ENCODE measurements at places on chromosomes 5 and 9. TPM values are rescaled to one million over a fixed set of nuclear protein-coding genes. Genes with fewer than 3 reads are reported as not detected.

PGM5 gene
- 32.1 TPM for total RNA-seq

ACSL6 gene
- not detected for total RNA-seq

EIF4E1B gene
- total RNA-seq, result not detected

NANS gene
- 64.6 TPM for total RNA-seq

ASTN2 gene
- 3.0 TPM for total RNA-seq

IRX2 gene
- total RNA-seq, result 131 TPM

DNA sequence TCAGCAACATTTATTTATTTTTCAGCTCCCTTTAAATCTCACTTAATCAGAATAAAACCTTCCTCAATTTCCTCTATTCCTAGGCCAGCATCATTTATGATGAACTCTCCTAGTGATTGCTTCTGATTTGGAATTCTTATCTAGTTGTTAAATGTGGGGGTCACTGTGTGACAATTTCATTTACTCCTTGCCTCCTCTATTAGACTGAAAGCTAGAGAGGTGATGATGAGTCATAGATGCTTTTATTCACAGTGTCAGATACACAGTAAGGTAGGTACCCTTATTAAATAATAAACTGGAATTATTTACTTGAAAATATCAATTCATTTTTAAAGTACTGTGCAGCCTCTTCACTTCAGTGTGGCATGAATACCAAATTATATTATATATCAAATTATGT lies 960.6 kb downstream of the MAT2B start:
- H3K4me3 ChIP-seq, result no peak overlapping the region
- no peaks in the 10 kb centered on the region for H3K4me1 ChIP-seq
- DNase-seq, result no peak
- H3K27me3 ChIP-seq, result no peaks in the 10 kb centered on the region
- no peaks in the 10 kb centered on the region for H3K36me3 ChIP-seq

- H3K27ac ChIP-seq, result no peak overlapping the region
- H3K4me1 ChIP-seq, result no peaks in the 10 kb centered on the region
- DNase-seq, result no peak
- no peaks in the 10 kb centered on the region for H3K27me3 ChIP-seq
- H3K36me3 ChIP-seq, result no peaks in the 10 kb centered on the region
Measured at GRCh38 chr5:56601641-56602071, 213.7 kb upstream of the MAP3K1 start.

GRCh38 chr5:145178641-145179523 lies 656.3 kb downstream of the PRELID2 start:
- H3K27me3 ChIP-seq, result no peaks in the 10 kb centered on the region
- no peak for DNase-seq
- H3K36me3 ChIP-seq, result no peaks in the 10 kb centered on the region
- H3K27ac ChIP-seq, result no peak overlapping the region
- H3K4me3 ChIP-seq, result no peak overlapping the region

DNA sequence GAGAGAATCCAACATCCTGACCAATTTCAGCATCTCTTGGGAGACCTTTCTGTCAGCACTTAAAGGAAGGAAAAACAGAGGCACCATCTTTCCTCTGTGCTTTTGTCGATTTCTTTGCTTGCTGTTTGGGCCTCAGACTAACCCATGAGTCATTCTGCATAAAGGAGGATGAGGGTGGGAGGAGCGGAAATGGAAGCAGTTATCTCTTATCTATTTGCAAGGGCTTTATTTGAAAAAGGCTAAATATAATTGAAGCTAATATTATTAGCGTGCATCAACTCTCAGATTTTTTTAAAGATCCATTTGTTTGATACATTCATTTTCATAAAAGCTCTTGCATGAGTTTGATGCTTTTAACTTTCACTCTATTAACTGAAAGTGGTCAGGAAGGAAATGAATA lies 72.9 kb downstream of the ZNF622 start:
- H3K36me3 ChIP-seq, result no peaks in the 10 kb centered on the region
- no peak overlapping the region for H3K4me3 ChIP-seq
- H3K27me3 ChIP-seq, result no peaks in the 10 kb centered on the region
- H3K4me1 ChIP-seq, result no peaks in the 10 kb centered on the region
- no peak overlapping the region for H3K27ac ChIP-seq
- no peak for DNase-seq

- no peak overlapping the region for H3K4me3 ChIP-seq
- no peaks in the 10 kb centered on the region for H3K36me3 ChIP-seq
- peak overlapping the region; percentile 96 for H3K27ac ChIP-seq
- DNase-seq, result peak; percentile 90
Measured at GRCh38 chr9:93098236-93098946, 2.4 kb downstream of the CARD19 start.

GRCh38 chr9:84151236-84151635 lies 170.6 kb downstream of the RMI1 start:
- no peak overlapping the region for H3K4me3 ChIP-seq
- no peaks in the 10 kb centered on the region for H3K36me3 ChIP-seq
- no peak for DNase-seq
- H3K4me1 ChIP-seq, result peaks cover 11% of the 10 kb centered on the region
- no peaks in the 10 kb centered on the region for H3K27me3 ChIP-seq
- H3K27ac ChIP-seq, result no peak overlapping the region

DNA sequence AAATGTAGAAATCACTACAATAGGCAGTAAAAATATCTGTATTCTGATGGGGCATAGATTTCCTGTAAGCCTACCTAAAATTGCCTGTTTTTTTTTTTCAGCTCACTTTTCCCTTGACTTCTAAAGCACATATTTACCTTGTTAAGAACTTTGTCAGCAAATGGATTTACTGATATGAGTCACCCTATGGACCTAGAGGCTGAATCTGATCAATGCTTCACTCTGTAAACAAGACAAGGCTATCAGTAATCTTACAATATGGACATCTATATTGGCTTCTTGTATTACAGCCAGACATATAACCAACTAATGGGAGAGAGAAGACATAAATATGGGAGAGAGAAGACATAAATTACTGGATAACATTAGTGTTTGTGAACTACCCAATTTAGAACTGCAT lies 792.7 kb upstream of the CHD1 start:
- H3K4me3 ChIP-seq, result no peak overlapping the region
- H3K27me3 ChIP-seq, result no peaks in the 10 kb centered on the region
- H3K4me1 ChIP-seq, result no peaks in the 10 kb centered on the region
- no peaks in the 10 kb centered on the region for H3K36me3 ChIP-seq

- H3K27me3 ChIP-seq, result no peaks in the 10 kb centered on the region
- no peak overlapping the region for H3K27ac ChIP-seq
- H3K36me3 ChIP-seq, result no peaks in the 10 kb centered on the region
- H3K4me1 ChIP-seq, result no peaks in the 10 kb centered on the region
- no peak for DNase-seq
- no peak overlapping the region for H3K4me3 ChIP-seq
Measured at GRCh38 chr9:119675951-119676350, 306.7 kb upstream of the BRINP1 start.

- no peak overlapping the region for H3K4me3 ChIP-seq
- no peaks in the 10 kb centered on the region for H3K27me3 ChIP-seq
- H3K27ac ChIP-seq, result no peak overlapping the region
- no peak for DNase-seq
- H3K4me1 ChIP-seq, result no peaks in the 10 kb centered on the region
Measured at GRCh38 chr9:116484492-116485061, 202.5 kb upstream of the TRIM32 start.

GRCh38 chr5:160787240-160787639 lies 64.8 kb downstream of the ATP10B start:
- no peak for DNase-seq
- no peaks in the 10 kb centered on the region for H3K27me3 ChIP-seq
- H3K4me1 ChIP-seq, result no peaks in the 10 kb centered on the region

- peak overlapping the region; percentile 82 for H3K4me3 ChIP-seq
- H3K4me1 ChIP-seq, result peaks cover 9% of the 10 kb centered on the region
- no peaks in the 10 kb centered on the region for H3K27me3 ChIP-seq
- H3K27ac ChIP-seq, result peak overlapping the region; percentile 82
Measured at GRCh38 chr9:134025606-134026541, 593 bp downstream of the BRD3OS start.

DNA sequence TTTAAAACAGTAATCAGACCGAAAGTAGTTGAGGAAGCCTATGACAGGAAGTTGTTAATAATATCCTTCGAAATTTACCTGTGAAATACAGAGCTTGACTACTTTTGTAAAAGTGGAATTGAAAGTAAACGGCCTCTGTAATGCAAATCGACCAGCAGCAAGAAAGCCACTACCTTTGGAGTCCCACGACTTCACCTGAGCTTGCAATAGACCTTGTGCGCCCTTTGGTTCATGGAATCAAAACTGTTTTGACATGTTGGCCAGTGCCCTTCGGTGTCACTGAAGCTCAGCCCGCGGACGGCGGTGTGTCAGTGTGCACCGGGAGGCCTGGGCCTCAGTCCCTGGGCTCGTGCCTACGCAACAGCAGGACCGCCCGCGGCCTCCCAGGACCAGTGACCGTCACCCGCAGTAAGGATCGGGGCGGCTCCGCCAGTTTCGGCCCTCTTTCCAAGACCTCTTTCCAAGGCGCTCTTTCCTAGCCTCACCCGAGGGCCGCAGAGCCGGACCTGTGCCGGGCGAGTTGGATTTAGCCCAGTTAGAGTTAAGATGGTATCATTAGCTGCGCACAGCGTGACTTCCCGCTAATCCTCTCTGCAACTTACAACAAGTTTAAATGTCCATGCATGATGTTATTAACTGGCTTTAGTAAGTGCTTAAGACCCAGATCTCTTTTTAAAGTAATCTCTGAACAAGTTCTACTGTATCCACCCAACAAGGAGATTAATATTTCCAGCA lies 223.3 kb downstream of the MEF2C start:
- H3K27me3 ChIP-seq, result peaks cover 25% of the 10 kb centered on the region
- no peak overlapping the region for H3K4me3 ChIP-seq
- no peaks in the 10 kb centered on the region for H3K36me3 ChIP-seq
- no peak for DNase-seq
- H3K27ac ChIP-seq, result no peak overlapping the region

- no peak overlapping the region for H3K4me3 ChIP-seq
- H3K36me3 ChIP-seq, result no peaks in the 10 kb centered on the region
- no peak overlapping the region for H3K27ac ChIP-seq
- no peaks in the 10 kb centered on the region for H3K4me1 ChIP-seq
- no peak for DNase-seq
- no peaks in the 10 kb centered on the region for H3K27me3 ChIP-seq
Measured at GRCh38 chr5:135857630-135858311, 23.3 kb downstream of the SLC25A48 start.

DNA sequence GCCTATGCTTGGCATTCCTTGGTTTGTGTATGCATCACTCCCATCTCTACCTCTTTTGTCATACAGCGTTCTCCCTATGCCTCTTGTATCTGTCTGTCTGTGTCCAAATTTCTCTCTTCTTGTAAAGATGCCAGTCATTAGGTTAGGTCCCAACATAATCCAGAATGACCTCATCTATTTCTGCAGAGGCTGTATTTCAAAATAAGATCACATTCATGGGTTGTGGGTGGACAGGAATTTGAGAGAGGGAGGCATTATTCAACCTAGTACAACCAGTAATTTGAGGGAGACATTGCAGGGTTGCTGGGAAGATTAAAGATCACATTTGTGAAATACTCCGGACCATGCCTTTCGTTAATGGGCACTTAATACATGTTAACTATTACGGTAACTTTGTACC lies 155.0 kb downstream of the MAN2A1 start:
- H3K4me1 ChIP-seq, result no peaks in the 10 kb centered on the region
- peaks cover 63% of the 10 kb centered on the region for H3K36me3 ChIP-seq
- no peak overlapping the region for H3K4me3 ChIP-seq
- H3K27ac ChIP-seq, result no peak overlapping the region
- H3K27me3 ChIP-seq, result no peaks in the 10 kb centered on the region
- no peak for DNase-seq

DNA sequence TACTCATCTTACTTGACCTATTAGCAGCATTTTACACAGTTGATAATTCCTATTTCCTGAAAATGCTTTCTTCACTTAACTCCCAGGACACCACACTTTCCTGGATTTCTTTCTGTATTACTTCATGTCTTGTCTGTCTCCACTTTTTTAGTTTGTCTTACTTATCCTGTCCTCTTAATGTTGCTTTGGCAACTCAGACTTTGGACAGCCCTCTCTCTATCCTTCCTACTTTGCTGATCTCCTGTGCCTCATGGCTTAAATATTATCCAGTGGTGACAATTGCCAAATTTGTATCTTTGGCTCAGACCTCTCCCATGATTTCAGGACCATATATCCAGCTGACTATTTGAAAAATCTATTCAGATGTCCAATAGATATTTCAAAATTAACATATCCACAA lies 39.8 kb upstream of the NUDT12 start:
- H3K36me3 ChIP-seq, result no peaks in the 10 kb centered on the region
- DNase-seq, result no peak
- no peaks in the 10 kb centered on the region for H3K4me1 ChIP-seq

DNA sequence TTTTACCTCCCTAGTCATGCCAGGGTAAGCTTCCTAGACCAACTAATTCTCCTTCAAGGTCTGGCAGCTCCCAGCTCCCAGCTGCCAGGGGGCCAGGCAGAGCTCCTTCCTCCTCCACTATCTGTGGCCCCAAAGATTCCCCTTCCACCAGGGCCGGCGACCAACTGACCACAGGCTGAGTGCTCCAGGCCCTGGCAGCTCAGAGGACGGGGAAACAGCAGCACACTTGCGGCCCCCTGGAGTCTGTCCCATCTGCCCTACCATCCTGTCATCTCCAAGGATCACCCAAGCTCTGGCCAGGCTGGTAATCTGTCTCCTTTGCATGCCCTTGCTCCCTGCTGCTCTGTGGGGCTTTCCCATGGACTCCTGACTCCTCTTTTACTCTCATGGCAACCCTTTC lies 31.2 kb upstream of the BASP1 start:
- H3K4me1 ChIP-seq, result peaks cover 15% of the 10 kb centered on the region
- H3K4me3 ChIP-seq, result no peak overlapping the region

DNA sequence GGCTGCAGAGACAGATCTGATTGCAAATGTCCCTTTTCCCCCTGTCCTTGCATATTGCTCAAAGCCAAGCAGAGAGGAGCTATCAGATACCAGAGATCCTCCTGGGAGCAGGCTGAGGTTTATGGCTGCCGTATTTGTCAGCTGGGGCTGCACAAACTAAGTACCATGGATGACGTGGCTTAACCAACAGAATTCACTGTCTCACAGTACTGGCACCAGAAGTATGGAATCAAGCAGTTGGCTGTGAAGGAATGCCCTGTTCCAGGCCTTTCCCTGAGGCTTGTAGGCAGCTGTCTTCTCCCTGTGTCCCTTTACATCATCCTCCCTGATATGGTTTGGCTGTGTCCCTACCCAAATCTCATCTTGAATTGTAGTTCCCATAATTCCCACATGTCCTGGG lies 2.6 kb downstream of the CFAP90 start:
- no peaks in the 10 kb centered on the region for H3K36me3 ChIP-seq
- H3K27me3 ChIP-seq, result no peaks in the 10 kb centered on the region
- peaks cover 16% of the 10 kb centered on the region for H3K4me1 ChIP-seq
- H3K4me3 ChIP-seq, result no peak overlapping the region
- DNase-seq, result no peak
- H3K27ac ChIP-seq, result no peak overlapping the region
